GOT3 (cell line): ENCODE measurements at places on chromosomes 12 and 14.

DNA sequence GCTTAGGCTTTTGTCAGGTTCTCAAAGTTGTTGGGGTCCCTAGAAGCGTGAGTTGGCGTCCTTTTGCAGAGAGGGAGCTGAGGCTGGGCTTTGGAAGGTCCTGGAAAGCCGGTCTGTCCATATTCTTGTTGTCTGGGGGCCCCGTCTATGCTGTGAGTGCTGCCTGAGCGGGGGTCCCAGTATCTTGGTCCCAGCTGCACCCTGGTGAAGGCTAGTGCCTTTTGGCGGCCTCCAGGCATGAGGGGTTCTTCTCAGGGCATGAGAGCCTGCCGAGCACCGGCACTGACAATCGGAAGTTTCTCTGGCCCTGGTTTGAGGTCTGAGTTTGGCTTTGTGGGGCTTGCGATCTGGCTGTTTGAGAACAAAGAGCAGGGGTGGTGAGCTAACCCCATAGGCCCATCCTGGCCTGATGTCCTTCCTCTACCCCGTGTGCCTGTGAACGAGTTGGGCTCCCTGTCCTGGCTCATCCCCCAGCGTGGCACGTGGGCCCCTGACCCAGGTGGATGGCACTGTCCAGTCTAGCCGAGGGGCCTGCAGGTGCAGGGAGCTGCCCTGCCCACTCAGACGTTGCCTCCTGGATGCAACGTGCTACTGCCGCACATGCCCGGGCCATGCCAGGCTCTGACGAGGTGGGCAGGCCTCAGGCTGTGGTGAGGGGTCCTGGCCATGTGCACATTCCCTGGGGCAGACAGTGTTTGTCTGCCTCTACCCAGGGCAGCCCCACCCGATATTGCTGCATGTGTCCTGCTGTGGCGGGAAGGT is 3.9 kb downstream of the CEP170B start:
- DNase-seq, result no peak

GRCh38 chr12:7512553-7512952 is 9.0 kb upstream of the CD163 start:
- peak; percentile 36 for DNase-seq

GRCh38 chr12:65511134-65511834 is 232.8 kb downstream of the MSRB3 start:
- DNase-seq, result no peak

GRCh38 chr12:30138483-30138882 is 354.7 kb upstream of the TMTC1 start:
- DNase-seq, result no peak

- DNase-seq, result peak; percentile 68
Observed at GRCh38 chr12:117685110-117685926, 283.5 kb downstream of the KSR2 start.

- no peak for DNase-seq
Observed at GRCh38 chr12:69000074-69000473, 67.1 kb upstream of the CPM start.

DNA sequence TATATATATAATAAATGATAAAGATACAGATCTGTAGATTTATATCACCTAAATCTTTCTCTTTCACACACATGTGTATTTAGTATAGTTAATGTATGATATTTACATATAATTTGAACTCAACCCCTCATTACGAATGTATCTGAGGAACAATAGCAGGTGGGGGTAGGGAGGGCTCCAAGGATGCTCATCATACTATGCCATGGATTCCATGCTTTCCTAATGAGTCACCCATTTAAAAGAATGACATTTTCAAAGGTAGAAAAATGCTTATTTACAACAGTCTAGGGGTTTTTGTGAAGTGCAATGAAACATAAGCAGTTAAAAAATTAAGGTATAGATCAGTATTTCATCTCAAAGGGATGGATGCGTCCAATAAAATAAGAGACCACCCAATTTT is 181.6 kb downstream of the SOX5 start:
- DNase-seq, result no peak

DNA sequence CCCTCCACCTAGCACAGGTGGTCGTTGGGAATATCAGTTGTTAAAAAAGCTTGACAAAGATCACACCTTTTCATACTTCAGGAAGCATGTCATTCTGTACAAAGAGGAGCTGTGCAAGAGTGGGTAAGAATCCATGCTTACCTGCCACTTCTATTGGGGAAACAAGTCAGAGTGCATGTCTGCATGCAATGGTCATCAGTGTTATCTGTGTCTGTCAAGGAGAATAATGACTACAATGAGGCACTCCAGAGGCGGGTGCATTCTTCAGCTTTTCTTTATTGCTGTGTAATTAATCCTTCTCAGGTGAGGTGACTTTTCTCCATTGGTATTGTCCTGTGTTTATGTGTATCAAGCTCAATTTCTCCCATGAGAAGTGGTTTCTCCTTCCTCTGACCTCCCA is 24.4 kb downstream of the KCNA5 start:
- no peak for DNase-seq

DNA sequence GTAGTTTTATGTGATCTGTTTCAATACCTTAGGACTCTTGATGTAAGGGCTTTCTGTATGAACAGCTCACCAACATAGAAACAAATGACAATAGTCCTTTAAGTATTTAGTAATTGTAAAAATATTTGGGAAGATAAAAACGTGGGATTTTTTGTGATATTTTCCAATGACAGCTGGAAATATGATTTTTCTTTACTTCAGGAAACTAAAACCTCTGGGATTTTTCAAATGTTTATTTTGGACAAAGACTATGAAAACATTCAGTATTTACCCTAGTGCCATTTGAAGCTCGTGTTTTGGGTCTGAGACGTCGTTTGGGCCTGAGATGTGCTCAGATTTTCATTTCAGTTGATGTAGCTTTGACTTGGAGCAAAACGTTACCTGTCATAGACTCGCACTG is 240.0 kb downstream of the BMP4 start:
- no peak for DNase-seq

DNA sequence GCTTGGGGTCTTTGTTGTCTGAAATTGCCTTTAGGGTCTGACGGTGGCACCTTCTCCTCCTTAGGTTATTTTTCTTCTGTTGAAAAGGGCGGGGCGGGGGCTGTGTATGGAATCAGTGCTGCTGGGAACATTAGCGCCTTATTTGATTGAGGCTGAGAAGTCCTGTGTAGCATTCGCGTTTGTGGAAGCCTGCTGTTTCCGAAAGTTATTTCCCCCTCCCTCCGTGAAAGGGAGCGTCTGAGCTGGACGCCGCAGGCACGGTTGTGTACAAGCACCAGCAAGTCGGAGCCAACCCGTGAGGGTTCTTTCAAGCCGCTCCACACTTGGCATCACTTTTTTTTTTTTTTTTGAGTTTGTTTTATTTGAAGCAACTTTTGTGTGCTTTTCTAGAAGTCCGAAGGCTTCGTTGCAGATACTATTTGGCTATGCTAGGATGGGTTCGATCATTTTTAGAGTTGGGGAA is 1.1 kb downstream of the SYNE2 start:
- DNase-seq, result no peak

DNA sequence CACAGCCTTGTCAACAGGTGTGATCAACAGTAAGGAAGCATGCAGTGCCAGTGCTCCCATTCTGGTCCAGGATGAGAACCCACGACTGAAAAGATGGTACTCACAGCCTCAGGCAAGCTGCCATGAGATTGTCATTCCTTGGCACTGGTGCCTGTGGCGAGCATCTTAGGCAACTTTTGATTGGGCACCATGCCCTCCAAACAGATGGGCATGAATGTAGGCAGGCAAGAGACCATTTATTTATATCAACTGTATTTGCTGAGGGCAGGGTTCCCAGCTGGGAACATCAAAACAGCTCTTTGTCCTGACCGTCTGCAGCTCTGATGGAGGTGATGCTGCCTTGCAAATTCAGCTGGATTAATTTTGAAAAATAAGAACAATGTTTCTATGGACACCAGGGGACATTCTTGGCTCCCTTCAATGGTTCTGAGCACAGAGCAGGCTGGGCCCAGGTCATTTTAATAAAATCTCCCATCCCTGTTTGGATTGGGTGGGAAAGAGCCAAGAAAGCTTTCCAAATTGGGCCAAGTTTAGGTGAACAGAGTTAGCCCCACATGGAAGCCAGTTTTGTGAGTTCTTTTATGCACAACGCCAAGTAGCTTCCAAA is 522.5 kb downstream of the RMST start:
- no peak for DNase-seq

- DNase-seq, result no peak
Observed at GRCh38 chr12:90978117-90978770, 23.3 kb upstream of the CCER1 start.

DNA sequence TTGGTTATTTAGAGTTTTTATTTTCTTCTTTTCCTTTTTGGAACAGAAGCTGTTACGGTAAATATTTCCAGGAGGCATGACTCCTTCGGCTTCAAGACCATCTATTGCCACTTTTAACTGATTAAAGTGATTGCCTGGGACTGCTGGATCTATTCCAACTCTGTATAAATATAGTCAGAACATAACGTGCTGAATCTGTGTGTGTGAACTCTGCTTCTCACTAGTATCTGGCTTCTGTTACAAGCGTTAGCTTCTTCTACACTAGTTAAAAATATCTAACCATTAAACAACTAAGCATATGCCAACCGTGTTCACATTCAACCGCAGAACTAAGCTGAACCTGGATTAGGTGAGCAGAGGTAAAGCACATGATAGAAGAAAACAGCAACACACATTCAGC is 49.0 kb downstream of the TMTC1 start:
- no peak for DNase-seq

- DNase-seq, result no peak
Observed at GRCh38 chr14:72990171-72990570, 36.7 kb downstream of the ZFYVE1 start.

DNA sequence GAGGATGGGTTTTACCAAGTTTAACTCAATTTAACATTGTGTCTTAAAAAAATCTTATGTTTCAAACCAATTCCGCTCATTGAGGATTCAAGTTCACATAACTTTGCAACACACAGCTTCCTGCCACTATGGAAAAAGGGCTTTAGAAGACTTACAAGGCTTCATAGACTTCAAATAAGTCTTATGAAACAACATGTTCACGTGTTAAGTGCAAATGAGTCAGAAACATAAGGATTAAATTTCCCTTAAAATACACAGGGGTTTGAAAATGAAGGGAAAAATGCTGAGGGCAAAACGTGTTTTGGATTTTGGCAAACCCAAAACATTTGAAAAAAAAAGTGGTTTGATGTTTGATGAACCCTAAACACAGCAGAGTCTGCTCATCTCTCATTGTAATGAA is 364.8 kb downstream of the BMP4 start:
- DNase-seq, result no peak

GRCh38 chr12:51922762-51923505 is 15.6 kb downstream of the ACVRL1 start:
- no peak for DNase-seq

- no peak for DNase-seq
Observed at GRCh38 chr14:104803280-104803911, 2.5 kb downstream of the ZBTB42 start.

GRCh38 chr14:64005822-64006221 is 153.0 kb downstream of the SYNE2 start:
- DNase-seq, result no peak

DNA sequence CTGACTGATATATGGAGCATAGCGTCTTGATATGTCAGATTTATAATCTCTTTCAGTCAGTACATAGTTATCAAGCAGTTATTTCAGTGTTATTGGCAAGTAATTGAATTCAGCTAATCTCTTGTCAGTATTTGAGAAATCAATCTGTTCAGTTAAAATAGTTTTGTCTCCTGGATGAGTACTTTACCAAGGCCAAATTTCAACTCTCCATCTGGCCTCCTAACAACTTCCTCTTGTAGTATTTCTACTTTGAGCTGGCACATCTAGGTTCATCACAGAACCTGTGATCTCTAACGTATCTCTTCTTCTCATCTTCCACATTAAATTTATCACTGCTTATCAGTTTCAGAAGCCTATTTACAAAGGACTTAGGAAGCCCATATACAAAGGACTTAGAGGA is 690.5 kb downstream of the C12orf50 start:
- no peak for DNase-seq

GRCh38 chr14:93544212-93544611 is 113.5 kb downstream of the UNC79 start:
- no peak for DNase-seq

DNA sequence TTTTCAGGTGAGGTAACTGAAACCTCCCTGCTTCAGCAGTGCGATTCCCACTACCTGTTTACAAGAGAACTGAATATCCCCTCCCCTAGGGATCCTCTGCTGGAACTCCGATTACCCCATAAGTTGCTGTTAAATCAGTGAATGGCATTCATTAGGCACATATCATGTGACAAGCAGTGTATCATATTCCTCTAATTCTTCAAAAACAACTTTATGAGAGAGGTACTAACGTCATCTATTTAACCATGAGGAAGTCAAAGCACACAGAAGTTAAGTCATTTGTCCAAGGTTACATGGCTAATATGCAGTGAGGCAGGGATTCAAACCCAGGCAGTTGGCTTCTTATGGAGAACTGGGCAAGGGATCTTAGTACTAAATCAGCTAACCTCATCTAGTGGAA is 43.9 kb upstream of the PCED1B start:
- DNase-seq, result no peak

- no peak for DNase-seq
Observed at GRCh38 chr14:99562856-99563748, 40.9 kb downstream of the CCDC85C start.

DNA sequence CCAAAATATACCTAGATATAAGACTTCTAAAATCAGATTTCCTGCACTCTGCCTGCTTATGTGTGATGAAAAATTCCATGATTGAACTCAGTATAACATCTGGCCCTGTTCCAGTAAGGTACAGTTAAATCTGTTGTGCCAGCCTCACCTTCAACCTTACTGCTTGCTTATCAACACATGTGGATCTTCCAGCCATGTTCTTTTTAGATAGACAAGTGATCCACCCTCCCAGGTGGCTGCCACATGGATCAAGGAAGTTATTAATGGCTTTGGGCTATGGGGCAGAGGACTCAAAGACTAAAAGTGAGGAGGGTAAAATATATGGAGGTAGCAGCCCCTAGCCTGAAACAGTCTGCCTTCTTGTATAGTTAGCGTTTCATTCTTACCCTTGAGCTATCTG is 25.3 kb upstream of the MAGOHB start:
- no peak for DNase-seq

GRCh38 chr12:128439796-128440195 is 172.8 kb downstream of the TMEM132C start:
- DNase-seq, result no peak

DNA sequence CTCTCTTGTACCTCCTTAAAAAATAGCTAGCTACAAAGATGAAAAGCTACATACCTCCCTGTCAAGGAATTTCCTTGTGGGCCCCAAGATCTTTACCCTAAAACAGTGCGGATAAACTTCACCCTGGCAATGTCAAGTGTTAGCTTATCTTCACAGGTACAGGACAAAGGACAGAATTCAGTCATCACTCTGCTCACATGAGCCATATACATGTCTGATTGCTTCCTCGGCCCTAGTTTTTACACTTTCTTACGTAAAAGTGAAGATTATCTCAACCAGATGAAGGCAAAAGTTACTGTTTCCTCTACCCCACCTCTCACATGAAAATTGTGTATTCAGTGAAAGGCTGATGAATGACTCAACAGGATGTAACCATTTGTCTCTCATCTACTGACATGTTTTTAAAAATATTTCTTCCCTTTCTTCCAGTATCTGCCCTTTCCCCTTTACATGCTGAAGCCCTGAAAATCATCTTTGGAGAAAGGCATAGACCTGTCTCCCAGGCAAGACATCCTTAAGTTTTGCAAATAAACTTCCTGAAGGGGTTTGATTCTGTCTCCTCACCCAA is 890.1 kb downstream of the GALC start:
- no peak for DNase-seq

- no peak for DNase-seq
Observed at GRCh38 chr12:47270782-47271664, 191.3 kb upstream of the AMIGO2 start.

GRCh38 chr12:97638739-97639138 is 176.1 kb downstream of the RMST start:
- DNase-seq, result no peak
